SK-MEL-5 (cell line): ENCODE measurements at places on chromosomes 5 and 9. TPM values are rescaled to one million over a fixed set of nuclear protein-coding genes. Genes with fewer than 3 reads are reported as not detected.
A peak's percentile ranks its signal among the peaks of the same experiment; 100 is the strongest.

The NUDT2 gene
- total RNA-seq: 14.5 and 17.7 TPM in 2 replicates

The FKBP15 gene
- 34.9 and 35.1 TPM in 2 replicates for total RNA-seq

The CYSRT1 gene
- 0.21 and 0.59 TPM in 2 replicates for total RNA-seq

GRCh38 chr9:92720807-92721535, 43.7 kb downstream of the BICD2 start:
- DNase-seq: no peak

DNA sequence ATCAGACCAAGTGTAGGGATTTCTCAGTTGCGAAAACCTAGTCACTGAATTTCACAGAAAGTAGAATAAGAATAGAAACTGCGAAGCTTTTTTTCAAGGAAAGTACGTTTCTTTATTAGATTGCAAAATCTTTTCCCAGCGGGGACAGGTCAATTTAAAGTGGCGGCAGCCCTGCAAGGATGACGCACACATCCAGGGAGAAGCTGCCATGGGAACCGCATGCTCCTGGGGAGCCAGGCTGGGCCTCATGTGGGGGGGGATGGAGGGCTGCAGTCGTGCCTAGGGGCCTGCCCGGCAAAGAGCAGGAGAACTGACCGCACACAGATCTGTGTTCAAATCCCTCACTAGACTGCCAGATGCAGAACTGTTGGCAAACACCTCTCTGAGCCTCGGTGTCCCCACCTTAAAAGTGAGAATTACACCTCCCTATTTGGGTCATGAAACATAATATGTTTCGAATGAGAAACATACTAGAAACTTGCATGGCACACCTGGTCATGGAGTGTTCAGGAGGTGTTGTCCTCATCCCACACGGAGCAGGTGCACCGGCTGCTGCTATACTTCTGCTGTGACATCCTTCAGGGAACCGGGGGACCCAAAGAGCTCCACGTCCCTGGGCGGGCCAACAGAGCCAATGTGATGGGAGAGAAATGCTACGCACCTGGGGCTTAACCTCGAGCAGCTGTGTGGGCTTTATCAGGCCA, 127.8 kb upstream of the PHYKPL start:
- DNase-seq: no peak

DNA sequence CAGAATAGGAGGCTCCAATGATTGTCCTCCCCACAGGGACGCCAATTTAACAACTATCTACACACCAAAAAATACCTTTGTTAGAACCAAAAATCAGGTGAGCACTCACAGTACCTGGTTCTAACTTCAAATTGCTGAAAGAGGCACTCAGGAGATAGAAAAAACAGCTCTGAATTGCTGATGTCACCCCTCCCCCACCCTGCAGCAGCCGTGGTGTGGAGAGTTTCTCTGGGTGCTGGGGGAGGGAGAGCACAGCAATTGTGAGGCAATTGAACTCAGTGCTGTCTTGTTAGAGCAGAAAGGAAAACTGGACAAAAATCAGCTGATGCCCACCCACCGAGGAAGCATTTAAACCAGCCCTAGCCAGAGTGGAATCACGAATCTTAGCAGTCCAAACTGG, 41.8 kb downstream of the TNFSF8 start:
- no peak for DNase-seq

- DNase-seq: no peak
Measured at GRCh38 chr9:10571699-10572098, 41.1 kb downstream of the PTPRD start.

- no peak for DNase-seq
Measured at GRCh38 chr5:168601972-168602371, 22.8 kb upstream of the PANK3 start.

DNA sequence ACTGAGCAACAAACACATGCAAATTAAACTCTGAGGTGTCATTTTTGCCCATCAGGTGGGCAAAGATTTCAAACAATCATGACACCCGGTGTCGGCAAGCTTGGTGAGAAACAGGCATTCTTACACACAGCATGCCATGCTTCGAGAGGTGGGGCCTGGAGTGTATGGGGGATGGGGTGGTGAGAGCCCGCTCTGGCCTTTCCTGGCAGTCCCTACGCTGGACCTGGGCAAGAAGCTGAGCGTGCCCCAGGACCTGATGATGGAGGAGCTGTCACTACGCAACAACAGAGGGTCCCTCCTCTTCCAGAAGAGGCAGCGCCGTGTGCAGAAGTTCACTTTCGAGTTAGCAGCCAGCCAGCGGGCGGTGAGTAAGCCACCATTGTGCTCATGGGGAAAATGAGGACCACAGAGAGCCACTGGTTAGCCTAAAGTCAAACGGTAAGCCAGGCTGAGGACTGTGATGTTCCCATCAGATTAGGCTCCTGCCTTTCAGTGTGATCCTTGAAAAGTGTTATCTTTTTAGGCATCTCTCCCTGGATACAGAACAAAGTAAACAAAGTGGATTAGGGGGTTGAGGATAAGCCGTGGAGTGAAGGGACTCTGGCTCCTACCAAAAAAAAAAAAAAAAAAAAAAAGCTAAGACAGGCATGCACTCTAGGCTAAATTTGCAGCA, 9.4 kb downstream of the MYOZ3 start:
- DNase-seq: no peak

DNA sequence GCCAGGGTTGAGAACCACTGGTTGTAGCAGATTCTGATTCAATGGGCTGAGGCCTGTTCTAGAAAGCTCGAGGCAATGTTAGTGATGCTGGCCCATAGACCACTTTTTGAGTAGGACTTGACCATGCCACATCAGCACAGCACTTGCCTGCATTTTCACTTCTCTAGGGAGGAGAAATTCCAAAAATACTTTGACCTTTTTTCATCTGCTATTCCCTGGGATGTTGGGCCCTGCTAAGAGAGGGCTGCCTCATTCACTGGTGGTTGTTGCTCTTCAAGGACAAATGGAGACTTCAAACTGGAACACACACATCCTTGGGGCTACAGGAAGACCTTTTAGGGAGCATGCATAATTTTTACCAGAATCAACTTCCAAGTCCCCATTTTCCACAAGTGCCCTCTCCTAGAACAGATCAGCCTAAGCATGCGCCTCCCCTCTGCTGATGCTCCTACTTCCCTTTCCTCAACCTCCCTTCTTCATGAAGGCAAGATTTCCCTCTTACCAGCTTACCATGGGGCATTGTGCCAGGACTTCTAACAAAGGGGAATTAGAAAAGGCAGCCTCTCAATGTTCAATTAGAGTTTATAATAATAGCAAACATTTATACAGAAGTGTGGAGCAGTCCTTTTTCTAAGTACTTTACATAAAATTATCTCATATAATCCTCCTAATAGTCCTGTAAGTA, 12.7 kb upstream of the TGFBI start:
- no peak for DNase-seq

DNA sequence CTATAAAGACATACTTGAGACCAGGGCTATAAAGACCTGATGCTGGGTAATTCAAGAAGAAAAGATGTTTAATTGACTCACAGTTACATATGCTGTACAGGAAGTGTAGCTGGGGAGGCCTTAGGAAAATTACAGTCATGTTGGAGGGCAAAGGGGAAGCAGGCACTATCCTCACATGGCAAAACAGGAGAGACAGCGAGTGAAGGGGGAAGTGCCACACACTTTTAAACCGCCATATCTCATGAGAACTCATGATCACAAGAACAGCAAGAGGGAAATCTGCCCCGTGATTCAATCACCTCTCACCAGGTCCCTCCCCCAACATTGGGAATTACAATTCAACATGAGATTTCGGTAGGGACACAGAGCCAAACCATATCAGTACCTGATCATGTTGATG, 89.9 kb upstream of the ADAMTSL1 start:
- DNase-seq: no peak

DNA sequence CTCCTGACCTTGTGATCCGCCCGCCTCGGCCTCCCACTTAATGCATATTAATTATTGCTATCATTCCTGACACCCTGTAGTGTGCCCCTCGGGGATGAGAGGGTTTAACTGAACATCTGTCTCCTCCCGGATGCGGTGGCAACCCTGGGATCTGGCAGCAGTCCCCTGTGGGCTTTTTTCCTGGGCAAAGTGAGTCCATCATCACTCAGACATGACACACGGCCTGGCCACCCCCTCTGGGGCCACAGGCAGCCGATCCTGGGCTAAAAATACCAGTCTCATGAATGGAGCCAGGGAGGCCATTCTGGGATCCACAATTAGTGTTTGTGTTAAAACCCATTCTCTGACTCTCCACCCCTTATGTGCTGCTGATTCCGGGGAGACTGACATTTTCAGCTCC, 161.2 kb downstream of the RGS3 start:
- peak; percentile 54 for DNase-seq

DNA sequence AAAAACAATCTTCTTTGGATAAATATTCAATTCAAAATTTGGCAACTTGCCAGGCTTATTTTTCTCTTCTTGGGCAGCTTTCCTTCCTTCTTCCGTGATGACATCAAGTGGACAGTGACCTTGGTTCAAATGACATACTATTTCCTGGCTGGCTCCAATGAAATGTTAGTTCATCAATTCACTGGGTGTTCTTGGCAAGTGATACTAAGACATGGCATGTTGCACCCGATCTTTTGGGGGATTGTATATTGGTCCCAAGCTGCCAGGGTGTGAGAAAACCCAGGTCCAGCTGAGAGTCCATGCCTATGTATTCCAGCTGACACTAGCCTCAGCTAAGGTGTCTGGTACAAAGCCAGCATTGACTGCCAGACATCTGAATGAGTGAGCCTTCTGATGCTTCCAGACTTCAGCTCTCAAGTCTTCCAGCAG, 252.9 kb downstream of the MAT2B start:
- DNase-seq: no peak
